T follicular helper cell (primary cell): ENCODE measurements at places on chromosomes 11 and 22.

- no peak for DNase-seq
Measured at GRCh38 chr11:57202281-57202680, 20.5 kb downstream of the LRRC55 start.

DNA sequence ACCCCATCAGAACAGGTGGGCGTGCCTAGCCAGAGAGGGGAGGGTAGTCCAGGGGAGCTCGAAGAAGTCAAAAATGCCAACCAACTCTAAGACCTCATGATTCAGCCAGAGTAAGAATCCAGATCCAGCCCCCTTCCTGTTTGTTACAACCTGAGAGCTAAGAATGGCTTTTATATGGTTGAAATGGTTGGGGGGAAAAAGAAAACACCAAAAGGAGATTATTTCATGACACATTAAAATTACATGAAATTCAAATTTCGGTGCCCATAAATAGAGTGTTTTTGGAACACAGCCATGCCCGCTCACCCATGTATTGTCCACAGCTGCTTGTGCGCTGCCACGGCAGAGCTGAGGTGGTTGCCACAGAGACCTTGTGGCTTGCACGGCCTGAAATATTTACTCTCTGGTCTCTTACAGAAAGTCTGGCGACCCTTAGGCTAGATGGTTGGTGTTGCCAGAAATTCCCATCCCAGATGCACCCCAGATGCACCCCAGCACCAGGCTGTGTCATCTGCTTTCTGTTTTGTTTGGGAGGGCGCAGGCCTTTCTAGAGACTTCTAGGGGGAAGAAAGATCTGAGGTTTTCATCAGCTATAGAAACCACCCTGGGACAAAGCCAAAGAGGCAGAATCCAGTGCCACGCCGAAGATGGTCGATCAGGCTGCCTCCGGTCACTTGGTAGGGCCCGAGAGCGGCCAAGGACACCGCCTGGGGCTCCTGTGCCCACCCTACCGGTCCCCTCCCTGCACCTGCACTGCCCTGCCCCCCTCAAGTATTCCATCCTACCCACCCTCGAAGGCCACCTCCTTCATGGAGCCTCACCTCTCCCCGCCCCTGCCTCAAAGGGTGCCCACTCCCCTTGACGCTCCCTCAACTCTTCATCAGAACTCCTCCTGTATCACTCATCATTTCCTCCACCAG is 80.2 kb downstream of the DSCAML1 start:
- no peak for DNase-seq

- DNase-seq, result no peak
Measured at GRCh38 chr11:133072378-133072777, 459.9 kb downstream of the OPCML start.

GRCh38 chr22:45678961-45679912 is 7.6 kb downstream of the ATXN10 start:
- DNase-seq, result no peak

DNA sequence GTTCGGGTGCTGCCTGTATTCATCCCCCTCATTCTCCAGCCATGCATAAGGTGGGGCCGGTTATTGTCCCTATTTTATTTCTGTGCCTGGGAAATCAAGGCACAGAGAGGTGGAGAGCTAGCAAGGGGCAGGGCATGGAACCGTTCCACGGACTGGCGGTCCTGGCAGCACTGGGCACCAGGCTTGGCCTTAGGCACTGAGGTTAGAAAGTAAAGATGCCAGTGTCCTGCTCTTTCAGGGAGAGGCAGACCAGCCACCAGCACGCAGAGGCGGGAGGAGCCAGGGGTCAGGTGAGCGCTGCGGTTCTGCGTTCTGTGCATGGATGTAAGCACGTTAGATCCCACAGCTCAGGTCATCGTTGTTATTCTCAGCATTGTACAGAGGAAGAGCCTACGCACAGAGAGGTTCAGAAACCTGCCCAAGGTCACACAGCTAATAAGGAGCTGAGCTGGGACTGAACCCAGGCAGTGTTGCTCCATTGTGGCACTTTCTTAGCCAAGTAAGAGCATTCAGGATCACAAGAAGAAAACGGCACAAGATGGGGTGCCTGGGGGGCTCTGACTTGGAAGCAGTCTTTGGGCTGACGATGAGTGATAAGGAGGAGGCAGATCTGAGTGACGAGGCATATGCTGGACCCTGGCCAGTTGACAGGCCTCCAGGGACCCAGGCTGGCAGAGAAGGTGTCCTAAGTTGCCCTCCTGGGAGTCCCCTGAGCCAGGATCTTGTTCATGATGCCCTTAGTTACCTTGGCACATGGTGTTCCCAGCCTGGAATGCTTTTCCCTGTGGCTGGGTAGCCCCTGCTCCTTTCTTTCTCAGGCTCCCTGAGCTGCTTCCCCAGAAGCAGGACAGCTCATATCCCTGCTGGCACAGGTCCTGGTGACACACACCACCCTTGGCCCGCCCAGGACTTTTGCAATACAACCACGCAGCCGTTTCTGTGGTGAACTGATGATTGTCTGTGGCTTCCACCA is 41.1 kb downstream of the OSBPL5 start:
- no peak for DNase-seq

GRCh38 chr11:68734111-68734510 is 17.2 kb downstream of the TESMIN start:
- no peak for DNase-seq

DNA sequence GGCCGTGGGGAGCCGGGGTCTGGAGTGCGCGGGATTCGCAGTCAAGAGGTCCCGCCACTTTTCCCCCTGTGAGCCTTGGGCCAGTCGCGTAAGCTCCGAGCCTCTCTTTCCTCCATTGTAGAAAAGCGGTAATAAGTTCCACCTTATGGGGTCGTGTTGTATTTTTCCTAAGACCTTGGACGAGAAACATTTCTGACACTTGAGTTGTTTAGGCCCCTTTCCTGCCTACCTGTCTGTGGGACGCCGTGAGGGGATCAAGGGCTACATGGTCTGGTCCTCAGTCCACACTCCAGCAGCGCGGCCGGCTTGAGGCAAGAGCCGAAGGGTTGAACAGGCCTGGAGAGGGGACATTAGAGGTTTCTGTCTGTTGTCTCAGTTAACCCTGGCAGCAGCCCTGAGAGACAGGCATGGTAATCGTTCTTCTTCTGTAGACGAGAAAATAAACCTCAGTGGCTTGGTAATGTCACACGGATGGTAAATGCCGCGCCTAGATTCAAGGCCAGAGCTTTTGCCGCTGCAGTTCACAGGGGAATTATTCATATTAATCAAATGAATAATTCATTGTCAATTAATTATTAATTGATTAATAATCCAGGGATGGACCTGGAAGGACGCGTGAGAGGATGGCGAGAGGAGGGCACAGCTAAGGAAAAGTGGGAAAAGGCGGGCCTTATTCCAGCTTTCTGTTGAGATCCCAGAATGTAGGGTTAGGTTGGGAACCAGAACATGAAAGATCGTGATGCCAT is 545 bp downstream of the FEN1 start:
- DNase-seq, result no peak

DNA sequence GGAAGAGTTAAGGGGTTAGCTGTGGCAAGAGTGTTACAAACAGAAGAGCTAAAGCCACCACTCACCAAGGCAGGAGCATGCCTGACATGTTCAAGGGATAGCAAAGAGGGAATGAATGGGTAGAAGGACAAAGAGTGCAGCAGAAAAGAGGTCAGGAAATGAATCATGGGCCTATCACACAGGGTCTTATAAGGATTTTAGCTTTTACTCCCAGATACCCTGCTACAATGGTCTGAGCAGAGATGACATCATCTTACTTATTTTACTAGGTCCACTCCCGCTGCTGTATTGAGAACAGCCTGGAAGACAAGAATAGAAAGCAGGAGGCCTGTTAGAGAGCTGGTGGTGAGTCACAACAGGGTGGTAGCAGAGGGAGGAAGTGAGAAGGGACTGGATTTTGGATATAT is 9.8 kb downstream of the TRAF6 start:
- no peak for DNase-seq

DNA sequence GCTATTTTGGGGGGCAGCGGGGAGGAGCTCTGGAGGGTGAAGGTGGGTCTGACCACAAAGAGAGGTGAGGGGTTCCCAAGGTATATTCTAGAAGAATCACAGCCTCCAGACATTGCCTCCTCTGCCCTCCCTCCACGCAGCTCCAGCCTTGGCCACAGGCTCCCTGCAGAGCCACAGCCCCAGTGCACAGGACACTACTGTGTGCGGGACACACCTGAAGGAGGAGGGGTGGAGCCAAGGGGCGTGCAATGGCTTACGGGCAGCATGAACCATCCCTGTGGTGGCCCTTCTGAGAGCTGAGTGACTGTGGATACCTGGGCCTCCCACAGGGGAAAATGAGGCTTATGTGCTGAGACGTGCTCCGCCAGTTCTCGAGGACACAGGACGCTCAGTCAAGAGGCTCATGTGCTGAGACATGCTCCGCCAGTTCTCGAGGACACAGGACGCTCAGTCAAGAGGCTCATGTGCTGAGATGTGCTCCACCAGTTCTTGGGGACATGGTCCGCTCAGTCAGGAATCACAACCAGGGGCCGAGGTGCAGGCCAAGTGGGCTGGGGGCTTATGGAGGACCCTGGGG is 417.3 kb downstream of the SHANK2 start:
- no peak for DNase-seq

- DNase-seq, result no peak
Measured at GRCh38 chr22:36014546-36015074, 14.0 kb downstream of the RBFOX2 start.

DNA sequence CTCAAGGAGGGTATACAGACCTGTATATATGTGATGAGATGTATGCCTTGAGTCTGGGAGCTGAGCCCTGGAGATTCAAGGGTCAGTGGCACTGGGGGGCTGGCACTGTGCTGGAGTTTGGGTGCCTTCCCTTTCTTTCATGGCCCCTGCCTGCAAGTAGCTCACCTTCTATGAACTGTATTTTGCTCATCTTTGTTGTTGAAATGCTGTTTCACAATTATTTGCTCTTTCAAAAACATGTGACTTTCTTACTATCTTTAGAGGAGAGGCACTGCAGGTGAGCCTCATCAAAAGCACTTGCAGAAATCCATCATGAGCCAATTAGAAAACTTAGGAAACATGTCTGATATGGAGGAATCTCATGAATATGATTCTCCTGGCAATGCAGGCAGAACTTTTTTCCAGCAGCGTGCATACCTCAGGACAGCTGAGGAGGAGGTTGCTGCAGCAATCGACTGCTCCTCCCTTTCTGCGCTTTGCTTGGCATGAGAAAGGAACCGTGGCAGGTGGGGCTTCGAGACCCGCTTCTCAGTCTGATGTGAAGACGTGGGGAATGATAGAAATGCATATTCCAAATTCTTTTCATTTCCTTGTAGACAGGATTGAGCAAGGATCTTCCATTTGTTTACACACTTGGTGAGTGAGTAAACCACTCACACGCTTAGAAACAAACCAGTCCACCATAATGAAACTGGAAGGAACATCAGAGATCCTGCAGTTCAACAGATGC is 178.4 kb upstream of the E2F8 start:
- no peak for DNase-seq

DNA sequence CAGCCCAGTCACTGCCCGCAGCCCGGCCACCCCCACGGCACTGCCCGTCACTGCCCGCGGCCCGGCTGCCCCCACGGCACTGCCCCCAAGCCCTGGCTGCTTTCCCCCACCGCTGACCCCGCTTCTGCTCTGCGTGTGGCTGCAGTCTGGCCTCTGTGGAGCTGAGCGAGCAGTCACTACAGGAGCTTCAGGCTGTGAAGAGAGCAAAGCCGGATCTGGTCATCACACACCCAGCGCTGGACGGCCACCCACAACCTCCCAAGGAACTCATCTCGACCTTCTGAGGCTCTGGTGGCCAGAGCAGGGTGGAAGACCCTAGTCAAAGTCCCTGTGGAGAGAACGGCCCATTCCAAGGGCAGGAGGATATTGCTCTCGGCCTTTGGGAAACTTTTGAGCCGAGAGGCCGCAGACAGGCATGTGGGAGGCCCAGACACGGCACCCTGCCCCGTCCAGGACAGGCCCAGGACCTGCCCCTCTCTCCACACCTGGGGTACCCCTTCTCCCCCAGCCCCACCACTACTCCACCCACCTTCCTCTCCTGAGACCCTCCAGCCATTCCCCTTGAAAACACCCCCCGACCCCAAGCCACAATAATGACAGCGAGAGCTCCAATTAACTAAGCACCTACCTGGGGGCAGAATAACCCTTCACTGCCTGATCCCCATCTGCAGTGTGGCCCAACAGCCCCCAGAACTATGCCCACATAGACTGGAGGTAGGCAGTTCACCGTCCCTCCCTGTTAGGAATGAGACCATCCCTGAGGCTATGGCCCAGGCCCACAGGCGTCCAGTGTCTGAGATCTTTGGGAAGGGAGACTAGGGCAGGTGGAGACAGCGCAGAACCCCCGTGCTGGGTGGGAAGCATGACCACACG is 3.7 kb upstream of the PGGHG start:
- DNase-seq, result no peak

DNA sequence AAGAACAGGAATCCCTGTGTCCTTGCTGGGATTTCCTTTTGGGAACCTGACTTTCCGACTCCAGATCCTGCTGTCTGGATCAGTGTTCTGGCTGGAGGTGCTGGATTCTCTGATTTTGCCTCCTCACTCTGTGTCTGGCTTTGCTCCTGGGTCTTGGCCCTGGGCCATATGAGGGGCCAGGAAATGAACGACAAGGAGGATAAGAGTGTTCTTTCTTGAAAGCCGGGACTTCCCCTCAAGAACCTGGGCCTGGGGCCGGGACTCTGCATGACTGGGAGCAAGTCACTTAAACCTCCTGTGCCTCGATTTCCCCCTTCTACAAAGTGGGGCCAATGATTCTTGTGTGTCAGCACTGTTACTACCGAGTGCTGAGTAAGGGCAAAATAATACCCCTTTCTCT is 2.9 kb upstream of the MYO7A start:
- DNase-seq, result no peak

DNA sequence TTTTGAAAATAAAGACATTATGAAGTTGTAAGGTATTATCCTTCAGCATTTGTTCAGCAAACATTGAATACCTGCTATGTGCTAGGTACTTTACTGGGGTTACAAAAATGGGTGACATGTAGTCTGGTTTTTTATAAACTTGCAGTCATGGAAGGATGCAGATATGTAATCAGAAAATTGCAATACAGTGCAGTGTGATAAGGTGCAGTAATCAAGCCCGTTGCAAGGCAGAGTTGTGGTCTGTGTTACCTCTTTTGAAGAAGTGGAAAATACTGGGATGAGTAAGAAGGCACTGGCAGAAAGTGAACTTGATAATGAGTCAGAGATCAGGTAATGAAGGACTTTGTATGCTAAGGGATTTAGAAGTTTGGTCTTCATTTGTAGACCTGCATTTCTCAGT is 8.1 kb downstream of the FBXO7 start:
- no peak for DNase-seq

- DNase-seq, result no peak
Measured at GRCh38 chr11:114157476-114158050, 98.1 kb downstream of the ZBTB16 start.

GRCh38 chr11:2122907-2123627 is 16.1 kb downstream of the IGF2 start:
- no peak for DNase-seq

- DNase-seq, result no peak
Measured at GRCh38 chr22:40377931-40378330, 7.5 kb downstream of the SGSM3 start.

DNA sequence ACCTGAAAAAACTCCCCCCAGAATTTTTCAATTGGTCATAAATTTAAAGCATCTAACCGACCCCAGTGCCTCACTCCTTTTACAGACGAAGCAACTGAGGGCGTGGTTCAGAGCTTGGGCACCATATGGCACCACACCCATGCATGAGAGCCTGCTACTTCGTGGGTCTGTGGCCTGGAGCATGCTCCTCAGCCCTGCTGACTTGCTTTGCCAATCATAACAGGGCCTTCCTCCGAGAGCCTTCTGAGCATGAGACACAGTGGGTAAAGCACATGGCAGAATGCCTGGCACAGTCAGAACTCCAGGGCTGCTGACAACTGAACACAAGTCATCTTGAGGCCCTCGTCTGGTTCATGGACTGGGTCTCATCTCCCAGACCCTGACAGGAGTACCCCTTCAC is 33.3 kb downstream of the HIRA start:
- no peak for DNase-seq

GRCh38 chr22:31339148-31339832 is 6.9 kb downstream of the PATZ1 start:
- no peak for DNase-seq
